Prostate gland (tissue), 2 donors: ENCODE measurements at places on chromosomes 6 and 20. TPM values are rescaled to one million over a fixed set of nuclear protein-coding genes. Genes with fewer than 3 reads are reported as not detected.

COL21A1 gene
- 13.3 TPM for total RNA-seq

PTK6 gene
- total RNA-seq = 1.1 TPM

THEMIS gene
- total RNA-seq = 0.40 TPM

XKR7 gene
- total RNA-seq = not detected

CRNKL1 gene
- total RNA-seq = 22.0 TPM

MBOAT1 gene
- total RNA-seq = 14.1 TPM

LRRC73 gene
- 4.0 TPM for total RNA-seq

MAP7 gene
- total RNA-seq = 45.2 TPM

R3HDML gene
- 0.91 TPM for total RNA-seq

FANCE gene
- 14.0 TPM for total RNA-seq

SDC4 gene
- total RNA-seq = 266 TPM

WFDC12 gene
- total RNA-seq = not detected

SSTR4 gene
- total RNA-seq = not detected

ETV7 gene
- 0.74 TPM for total RNA-seq

MLIP gene
- 1.9 TPM for total RNA-seq

PIGT gene
- total RNA-seq = 136 TPM

SMOC2 gene
- total RNA-seq = 17.8 TPM

SOX12 gene
- 21.0 TPM for total RNA-seq

CCDC170 gene
- total RNA-seq = 0.32 TPM

NR2E1 gene
- total RNA-seq = not detected

SLC12A5 gene
- total RNA-seq = not detected

KHDC1L gene
- not detected for total RNA-seq

CRYBG1 gene
- total RNA-seq = 39.9 TPM

SLC22A23 gene
- total RNA-seq = 129 TPM

PSORS1C2 gene
- not detected for total RNA-seq

C20orf141 gene
- 4.4 TPM for total RNA-seq

MATN4 gene
- total RNA-seq = 0.34 TPM

IPCEF1 gene
- total RNA-seq = 6.1 TPM

MCM3 gene
- 33.6 TPM for total RNA-seq

SNAP25 gene
- total RNA-seq = 10.0 TPM

MUCL3 gene
- total RNA-seq = not detected

ZNF322 gene
- 25.2 TPM for total RNA-seq

RAET1E gene
- 0.77 TPM for total RNA-seq

NDUFAF4 gene
- 29.9 TPM for total RNA-seq

PLAGL1 gene
- total RNA-seq = 13.2 TPM

SPTLC3 gene
- total RNA-seq = 5.2 TPM

GATA5 gene
- total RNA-seq = 53.7 TPM

NFS1 gene
- total RNA-seq = 56.7 TPM

PHACTR1 gene
- 4.3 TPM for total RNA-seq
